CD8-positive, alpha-beta memory T cell (primary cell): ENCODE measurements at places on chromosomes 12 and 14.

DNA sequence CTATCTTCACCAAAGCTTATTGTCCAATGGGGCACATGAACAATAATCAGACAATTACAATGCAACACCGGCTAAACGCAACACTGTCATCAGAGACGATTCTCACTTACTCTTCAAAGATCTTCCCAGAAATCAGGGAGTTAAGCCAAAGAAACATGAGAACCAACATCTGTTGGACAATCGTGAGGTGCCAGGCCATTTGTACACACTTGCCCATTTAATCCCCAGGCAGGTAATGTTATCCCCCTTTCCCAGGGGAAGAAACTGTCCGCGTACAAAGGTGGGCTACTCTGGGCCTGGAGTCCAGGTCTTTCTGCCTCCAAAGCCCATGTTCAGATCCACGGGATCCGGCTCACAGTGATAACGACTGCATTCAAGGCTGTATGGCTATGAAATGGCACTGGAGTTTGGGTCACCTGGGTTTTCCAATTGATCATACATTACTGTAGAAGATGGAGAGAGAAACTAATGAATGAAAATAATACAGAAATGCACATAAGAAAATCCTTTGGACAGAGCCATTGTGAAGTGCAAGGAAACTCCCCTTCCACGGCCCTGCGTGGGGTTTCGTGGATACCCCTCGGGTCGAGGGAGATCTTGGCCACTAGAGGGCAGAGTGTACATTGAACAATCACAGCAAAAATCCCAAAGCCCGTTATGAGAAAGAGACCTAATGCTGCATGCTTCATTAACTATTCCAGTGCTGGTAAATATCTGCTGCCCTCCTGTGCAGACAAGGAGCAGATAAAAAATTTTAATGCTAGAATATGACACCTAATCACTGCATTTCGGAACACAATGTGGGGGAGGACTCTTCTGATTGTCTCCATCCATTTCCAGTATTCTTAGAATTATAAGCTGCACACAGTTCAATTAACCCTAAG is 111.4 kb downstream of the EGLN3 start:
- no peak for DNase-seq

GRCh38 chr12:40727774-40728483 is 35.7 kb downstream of the CNTN1 start:
- no peak for DNase-seq

GRCh38 chr12:42090899-42091298 is 53.8 kb downstream of the GXYLT1 start:
- DNase-seq: no peak

GRCh38 chr14:38618514-38618913 is 362.6 kb upstream of the CLEC14A start:
- no peak for DNase-seq

- no peak for DNase-seq
These were observed 13.3 kb upstream of the LLPH start for GRCh38 chr12:66143868-66144267.

DNA sequence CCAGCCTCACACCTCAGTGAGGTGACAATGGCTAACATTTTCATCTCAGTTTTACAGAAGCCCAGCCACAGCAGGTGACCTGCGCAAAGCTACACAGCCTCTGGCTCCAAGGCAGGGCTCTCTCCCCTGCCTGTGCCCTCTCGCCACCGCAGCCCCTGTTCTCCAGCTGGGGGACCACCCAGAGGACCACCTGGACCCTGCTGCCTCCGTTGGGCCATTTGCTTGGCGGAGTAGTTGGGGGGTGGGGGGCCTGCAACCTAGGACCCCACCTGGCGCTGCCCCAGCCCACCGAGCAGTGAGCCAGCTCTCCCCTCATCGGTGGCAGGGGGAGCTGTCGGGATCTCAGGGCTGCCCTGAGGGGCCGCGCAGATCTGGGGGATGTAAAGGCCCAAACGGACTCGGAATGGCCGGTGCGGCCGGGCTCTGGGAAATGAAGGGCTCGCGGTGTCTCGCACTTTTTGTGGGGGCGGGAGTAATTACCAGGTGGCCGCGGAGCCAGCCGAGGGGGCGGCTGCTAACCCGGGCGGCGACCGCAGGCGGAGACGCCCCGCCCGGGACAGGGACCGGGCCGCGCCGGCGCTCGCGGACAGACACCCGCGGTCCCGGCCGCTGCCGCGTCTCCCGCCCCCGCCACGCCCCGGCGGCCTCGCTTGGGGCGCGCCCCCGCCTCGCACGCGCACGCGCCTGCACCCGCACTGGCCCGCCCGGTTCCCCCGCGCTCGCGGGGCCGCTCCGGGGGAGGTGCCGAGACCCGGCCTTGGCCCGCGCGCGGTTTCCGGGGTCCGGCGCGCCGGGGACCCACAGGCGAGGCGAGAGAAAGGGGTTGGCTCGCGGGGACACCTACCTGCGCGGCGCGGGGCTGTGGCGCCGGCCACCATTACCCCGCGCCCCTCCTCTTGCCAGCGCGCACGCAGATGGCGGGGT is 8.6 kb upstream of the GPR68 start:
- peak; percentile 69 for DNase-seq

DNA sequence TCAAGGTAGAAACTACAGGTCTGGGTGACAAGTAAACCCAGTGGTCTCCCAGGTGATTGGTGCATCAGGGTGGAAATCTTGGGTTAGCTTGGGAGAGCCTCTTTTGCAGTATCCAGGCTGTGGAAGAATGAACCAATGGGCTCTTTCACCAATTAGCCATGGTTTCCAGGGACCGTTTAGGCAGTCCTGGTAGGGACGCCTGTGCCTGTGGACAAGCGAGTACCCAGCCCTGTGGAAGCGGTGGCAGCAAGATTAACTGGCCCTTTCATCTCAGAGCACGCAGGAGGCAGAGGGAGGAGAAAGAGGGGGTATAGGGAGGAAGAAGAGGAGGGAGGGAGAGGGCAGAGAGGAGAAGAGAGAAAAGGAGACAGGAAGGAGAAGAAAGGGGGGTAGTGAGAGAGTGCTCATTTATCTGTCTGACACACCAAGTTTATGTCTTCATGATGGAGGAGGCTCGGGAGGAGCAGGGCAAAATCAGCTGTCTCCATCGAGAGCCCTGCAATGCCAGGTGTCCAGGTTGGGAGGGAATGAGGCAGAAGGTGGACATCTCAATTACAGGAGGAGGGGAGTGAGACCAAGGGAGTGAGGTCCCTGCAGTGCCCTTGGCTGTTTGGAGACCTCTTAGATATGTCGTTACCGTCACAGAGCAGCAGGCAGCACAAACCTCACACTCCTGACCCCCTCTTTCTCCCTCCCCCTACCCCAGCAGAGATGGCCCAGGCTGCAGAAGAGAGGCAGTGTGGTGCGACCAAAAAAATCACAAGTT is 4.6 kb upstream of the ZDHHC22 start:
- DNase-seq: no peak

GRCh38 chr12:23758608-23759007 is 190.9 kb downstream of the SOX5 start:
- DNase-seq: no peak

DNA sequence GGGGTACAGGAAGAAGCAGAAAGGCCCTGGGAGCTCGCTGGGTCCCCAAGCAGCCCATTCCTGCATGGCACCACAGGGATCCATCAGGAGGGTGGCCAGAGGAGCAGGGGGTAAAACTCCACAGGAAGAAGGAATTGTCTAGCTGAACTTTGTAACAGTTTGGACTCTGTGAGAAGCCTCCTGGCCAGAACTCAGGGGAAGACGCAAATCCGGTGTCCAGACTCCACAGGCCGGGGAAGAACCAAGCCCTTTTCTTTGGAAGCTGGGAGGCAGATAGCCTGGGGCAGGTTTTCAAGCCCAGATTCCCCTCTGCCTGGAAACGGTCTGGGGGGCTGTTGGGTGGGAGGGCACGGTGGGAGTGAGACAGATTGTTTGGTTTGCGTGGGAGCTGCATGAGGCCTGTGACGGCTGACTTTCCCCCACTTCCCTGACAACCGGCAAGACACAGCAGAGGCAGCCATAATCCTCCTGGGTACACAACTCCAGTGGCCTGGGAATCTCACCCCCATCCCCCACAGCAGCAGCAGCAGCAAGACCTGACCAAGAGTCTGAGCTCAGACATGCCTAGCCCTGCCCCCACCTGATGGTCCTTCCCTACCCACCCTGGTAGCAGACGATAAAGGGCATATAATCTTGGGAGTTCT is 16.7 kb downstream of the GPHB5 start:
- no peak for DNase-seq

DNA sequence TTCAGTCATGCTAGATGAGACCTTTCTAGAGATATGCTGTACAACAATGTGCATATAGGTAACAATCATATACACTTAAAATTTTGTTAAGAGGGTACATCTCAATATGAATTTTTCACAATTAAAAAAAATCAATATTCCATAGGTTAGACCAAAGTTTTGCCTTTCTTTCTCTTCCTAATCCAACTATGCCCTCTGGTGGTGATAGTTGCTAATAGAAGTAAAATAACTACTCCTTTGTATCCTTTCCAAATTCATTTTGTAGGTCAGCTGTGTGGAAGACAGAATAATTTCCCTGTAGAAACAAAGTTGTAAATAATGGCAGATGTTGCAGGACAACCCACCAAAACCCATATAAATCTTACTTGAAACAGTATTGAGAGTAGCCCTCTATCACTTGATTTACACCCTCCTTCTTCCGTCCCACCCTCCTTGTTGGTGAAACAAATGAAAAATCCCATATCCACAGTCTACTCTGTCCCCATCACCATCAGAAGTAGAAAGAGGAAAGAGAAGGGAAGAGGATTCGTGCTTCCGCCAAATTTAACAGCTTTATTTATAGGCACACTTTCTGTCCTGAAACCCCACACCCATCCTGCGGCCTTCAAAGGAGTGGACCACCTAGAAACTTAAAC is 34.2 kb upstream of the KICS2 start:
- peak; percentile 46 for DNase-seq

DNA sequence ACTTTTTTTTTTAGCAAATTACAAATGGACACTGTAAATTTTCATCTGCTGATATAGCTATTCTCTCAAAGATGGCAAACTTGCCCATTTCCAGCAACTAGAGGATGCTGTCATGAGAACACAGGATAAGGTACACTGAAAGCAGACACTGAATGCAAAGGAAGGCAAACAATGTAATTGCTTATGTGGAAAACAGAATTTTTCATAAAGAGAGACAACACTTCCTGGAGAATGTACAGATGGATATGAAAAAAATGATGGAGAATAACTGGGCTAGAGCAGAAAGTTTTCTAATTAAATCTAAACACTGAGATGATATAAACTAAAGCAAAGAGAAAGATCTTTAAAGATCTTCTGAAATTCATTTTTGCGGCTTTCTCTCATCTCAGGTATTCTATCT is 581 bp downstream of the CD69 start:
- DNase-seq: peak; percentile 34

DNA sequence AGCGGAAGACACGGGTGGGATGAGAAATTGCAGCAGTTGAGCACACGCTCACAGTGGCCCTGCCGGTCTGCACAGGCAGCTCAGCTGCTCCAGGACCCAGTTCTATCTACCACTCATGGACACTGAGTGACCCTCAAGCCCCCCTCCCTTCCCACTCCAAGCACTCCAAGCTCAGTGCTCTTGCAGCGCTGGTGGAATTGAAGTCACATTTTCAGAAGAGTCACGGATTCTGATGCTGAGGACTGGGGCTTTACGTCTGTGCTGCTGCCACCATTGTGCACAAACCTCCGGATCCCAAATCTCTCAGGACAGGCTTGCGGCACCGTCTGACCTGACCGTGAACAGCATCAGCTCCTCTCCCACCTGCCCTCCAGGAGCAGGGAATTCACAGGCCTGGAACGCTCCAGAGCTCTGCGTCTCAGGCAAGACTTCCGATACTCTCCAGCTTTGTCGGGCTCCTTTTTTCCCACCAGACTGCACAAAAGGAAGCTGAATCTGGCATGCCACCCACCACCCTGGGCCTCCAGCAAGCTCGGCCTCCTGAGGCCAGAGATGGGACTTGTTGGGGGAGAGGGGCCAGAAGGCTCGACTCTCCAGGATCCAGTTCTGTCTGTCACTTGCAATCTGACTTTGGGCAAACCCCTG is 213.1 kb upstream of the RTL1 start:
- no peak for DNase-seq

- DNase-seq: no peak
These were observed 150.7 kb upstream of the CPM start for GRCh38 chr12:69083689-69084088.
